ENCODE measurements at places on chromosomes 16 and 17.
A peak's percentile ranks its signal among the peaks of the same experiment; 100 is the strongest.

DNA sequence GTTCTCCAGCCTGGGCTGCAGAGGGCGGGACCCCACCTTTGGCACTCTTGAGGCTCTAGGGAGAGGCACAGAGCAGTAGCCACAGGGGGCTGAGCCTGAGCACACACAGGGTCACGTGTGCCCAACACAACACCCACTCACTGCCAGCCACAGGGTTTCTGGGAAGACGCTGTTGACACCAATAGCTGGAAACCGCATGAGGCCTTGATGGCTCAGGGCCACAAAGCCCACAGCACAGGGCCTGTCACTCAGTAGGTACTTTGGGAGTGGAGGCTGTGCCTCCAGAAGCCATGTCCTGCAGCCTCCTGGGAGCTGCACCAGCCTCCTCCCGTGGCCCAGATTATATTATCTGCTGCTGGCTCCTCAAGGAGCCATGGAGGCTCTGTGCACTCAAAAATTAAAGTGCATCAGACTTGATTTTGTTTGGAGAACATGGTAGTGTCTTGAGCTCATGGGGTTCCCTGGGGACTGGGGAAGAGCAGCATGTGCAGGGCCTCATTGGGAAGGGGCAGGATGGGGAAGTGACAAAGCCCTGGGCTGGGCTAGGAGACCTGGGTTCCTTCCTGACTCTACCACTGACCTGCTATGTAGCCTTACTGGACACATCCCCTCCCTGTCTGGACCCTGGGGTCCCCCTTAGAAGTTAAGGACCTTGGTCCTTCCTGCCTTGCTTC lies 12.5 kb upstream of the SREBF1 start:
- DNase-seq: peak; percentile 88

DNA sequence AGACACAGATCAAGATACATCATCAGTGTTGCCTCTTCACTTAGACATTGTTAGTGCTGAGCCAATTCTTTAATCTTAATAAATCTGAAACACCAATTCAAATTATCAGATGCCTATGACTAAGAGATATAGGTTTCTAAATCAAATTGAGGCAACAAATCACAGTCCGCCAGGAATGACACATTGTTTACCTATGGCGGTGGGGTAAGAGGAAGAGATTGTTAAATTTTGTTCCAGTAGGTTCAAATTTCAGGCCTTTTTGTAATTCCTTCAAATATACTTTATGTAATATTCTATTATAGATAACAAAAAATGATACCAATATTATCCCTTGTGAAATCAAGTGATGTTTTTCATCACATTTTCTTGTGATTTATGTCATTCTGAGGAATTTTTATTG lies 145.9 kb downstream of the CDH8 start:
- peak; percentile 7 for DNase-seq

DNA sequence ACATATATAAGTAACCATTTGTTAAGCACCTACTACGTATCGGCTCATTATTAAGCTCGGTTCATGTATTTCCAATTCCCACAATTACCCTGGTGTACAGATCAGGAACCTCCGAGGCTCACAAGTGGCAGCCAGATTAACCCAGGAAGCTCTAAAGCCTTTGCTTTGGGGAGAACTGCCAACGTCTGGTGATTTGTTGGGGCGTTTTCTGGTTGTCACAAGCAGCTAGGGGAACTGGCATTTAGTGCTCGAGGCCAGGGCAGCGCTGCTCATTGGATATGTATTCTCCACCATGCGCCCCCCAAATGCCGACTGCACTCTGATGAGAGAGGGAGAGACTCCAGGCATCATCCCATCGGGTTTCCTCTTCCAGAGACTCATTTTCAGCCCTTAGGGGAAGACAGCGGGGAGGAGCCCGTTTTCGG lies 541 bp downstream of the ZNF18 start:
- DNase-seq: peak; percentile 55

DNA sequence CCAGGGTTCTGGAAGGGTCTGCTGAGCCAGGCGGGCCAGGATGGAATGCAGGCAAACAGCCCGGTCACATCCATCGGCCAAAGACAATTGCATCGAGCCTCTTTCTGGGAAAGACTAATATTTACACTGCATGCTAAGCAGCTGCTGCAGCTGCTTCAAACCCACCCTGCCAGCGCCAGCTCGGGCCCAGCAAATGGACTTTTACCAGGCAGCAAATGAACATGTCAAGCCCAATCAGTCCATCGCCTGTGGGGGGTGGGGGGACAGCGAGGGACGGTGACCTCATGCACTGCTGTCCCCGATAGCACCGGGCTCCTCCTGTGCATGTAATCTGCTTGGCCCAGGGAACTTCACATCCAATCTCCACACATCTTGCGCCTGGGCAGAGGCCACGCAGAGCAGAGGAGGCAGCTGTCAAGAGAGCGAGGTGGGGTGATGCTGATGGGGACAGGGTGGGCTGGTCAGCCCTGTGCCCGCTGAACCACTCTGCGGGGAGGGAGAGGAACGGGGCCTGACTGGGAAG lies 39.4 kb upstream of the CDH5 start:
- DNase-seq: peak; percentile 82

DNA sequence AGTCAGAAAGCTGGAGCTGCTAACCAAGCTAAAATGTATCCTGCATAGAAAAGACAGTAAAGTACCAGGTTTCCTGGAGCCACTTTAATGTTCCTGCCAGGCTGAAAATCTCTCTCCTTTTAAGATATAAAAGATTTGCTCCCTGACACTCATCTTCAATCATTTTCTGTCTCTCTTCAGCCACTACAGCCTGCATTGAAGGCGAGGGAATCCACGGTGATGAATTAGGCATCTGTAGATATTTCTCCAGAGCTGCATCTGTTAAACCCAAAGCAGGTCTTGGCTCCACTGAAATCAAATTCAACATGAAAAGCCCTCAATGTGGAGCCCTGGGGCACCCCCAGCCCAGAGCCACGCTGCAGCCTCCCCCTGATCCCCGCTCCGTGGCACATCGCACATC lies 94.7 kb upstream of the CRHR1 start:
- DNase-seq: no peak

GRCh38 chr17:6870841-6871240 lies 39.3 kb upstream of the TEKT1 start:
- no peak for DNase-seq
